HuH-7 (cell line): ENCODE measurements at places on chromosomes 16 and 17.

GRCh38 chr17:41691031-41691777 lies 2.5 kb downstream of the EIF1 start:
- no peak for DNase-seq

- DNase-seq = no peak
Measured at GRCh38 chr16:68636064-68636560, 9.0 kb upstream of the CDH3 start.

DNA sequence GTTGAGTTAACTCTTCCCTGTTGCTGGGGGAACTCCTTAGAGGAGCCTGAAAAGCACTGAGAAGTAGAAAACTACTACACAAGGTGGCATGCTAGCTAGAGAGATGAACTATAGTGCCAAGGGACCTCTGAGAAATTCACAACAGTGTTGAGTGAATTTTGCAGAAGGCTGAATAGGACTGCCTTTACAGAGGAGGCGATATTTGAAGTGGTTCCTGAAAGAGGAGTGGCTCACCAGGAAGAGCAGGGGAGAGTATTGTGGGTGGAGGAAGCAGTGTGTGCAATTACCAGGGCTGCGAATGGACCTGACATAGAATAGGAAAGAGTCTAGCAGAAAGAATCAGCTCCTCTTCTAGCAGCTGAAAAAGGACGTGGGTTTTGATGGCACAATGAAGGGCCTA lies 66.4 kb downstream of the CDK5R1 start:
- no peak for DNase-seq

- no peak for DNase-seq
Measured at GRCh38 chr16:17283016-17283415, 187.7 kb downstream of the XYLT1 start.

DNA sequence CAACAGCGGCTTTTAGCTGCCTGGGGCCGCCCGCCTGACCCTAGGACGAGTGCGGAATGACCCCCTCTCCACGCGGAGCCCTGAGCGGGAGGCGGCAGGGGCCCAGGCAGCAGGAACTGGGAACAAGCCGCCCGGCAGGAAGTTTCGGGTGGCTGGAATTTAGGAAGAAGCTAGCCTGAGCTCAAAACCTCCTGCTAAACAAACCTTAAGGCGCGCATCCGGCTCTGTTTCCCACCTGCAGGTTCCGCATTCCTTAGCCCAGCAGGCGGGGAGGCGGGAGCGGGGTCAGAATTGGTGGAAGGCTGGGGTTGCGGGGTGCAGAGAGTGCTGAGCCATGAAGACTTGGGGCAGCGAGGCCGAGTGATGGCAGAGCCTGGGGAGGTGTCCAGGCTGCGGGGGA lies 813.9 kb downstream of the KCNJ18 start:
- DNase-seq = no peak

GRCh38 chr17:44277976-44278375 lies 10.0 kb upstream of the SLC4A1 start:
- DNase-seq = no peak
